ENCODE measurements at places on chromosomes 1 and 21.

DNA sequence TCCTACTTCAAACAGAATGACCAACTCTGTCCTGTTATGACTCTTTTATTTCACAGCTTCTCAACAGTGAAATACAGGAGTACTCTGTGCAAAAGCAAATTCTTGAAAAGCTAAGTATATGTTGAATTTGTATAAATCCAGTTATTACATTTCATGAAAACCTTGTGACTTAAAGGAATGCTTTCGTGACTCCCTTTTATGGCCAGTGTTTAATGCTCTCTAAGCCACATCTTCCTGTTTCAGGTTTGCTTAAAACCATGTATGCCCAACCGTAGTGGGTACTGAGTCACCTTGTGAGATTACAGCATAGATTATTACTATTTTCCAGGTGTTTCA is 40.2 kb upstream of the KIF1B start:
- no peak for DNase-seq

DNA sequence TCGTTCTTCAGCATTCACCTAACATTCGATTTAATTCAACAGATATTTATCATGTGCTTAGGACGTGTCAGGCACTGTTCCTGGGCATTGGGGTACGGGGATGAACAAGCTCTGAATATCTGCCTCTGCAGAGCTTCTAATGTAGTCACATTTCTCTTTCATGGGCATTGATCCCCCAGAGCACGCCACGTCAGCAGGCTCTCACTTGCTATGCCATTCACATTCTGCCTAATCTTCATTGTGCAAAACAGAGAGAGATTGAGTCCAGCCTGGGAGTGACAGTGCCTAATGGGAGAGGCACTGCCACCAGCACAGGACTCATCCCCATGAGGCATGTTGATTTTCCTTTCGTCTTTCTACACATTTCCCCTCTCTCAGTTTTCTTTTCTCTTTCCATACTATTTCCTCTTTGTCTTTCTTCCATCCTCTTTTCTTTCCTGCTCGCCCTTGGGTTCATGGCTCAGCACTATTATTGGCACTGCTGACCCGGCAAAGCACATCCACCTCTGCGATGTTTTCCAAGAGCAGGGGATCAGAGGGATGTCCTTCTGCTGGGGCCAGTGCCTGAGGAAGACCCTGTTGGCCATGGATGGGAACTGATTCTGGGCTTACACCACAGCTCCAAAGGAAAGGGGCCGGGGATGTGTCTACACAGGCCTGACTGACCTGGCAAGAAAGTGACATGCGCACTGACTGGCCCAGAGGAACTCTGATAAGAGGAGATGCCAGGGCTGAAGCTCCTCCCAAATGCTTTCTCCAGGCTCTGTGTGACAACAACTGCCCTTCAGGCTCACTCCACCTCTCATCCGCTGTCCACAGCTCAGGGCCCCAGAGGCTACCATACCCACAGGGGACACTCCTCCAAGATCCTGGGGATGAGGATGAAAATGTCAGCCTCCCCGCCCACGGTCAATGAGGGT is 195.9 kb downstream of the TOMM20 start:
- DNase-seq = no peak

GRCh38 chr1:15124362-15125100 is 29.0 kb upstream of the TMEM51 start:
- DNase-seq = no peak

GRCh38 chr1:220409771-220410595 is 118.0 kb upstream of the MARK1 start:
- no peak for DNase-seq

DNA sequence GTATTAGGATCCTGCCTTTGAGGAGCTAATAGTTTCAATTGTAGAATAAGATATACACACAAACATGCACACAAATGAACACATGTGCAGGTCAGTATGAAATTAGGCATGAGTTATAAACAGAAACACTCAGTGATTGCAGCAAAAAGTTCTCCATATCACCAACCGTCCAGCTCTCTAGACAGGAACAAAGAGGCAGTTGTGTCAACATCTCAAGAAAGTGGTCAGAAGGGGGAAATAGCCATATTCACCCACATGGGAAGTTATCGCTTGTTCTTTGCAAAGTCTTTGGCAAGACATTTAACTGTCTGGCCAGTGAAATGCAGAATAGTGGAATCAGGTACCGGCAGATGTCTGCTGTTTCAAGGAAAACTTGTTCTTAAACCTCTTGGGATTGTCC is 29.4 kb upstream of the PIGC start:
- DNase-seq = no peak

GRCh38 chr1:169236143-169236542 is 129.7 kb downstream of the ATP1B1 start:
- no peak for DNase-seq

GRCh38 chr1:110897681-110898080 is 24.7 kb downstream of the CD53 start:
- DNase-seq = no peak

- no peak for DNase-seq
Measured at GRCh38 chr1:39497585-39497984, 6.1 kb downstream of the BMP8A start.
